ENCODE measurements at places on chromosomes 7 and 10. TPM values are rescaled to one million over a fixed set of nuclear protein-coding genes. Genes with fewer than 3 reads are reported as not detected.

DNA sequence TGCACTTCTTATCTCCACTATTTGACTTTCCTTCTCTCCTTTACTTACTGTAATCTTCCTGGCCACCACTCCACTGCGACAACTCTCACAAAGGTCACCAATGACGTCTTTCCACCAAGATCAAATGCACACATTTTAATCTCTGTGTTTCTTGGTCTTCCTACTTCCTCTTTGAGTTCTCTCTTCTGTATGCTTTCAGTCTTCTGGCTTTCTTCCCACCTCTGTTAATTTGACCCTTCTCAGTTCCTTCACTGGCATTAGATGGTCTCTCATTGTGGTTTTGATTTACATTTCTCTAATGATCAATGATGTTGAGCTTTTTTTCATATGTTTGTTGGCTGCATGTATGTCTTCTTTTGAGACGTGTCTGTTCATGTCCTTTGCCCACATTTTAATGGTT is 31.9 kb downstream of the FAM107B start:
- no peak for DNase-seq

GRCh38 chr7:93307943-93308342 is 75.8 kb downstream of the VPS50 start:
- DNase-seq, result no peak

DNA sequence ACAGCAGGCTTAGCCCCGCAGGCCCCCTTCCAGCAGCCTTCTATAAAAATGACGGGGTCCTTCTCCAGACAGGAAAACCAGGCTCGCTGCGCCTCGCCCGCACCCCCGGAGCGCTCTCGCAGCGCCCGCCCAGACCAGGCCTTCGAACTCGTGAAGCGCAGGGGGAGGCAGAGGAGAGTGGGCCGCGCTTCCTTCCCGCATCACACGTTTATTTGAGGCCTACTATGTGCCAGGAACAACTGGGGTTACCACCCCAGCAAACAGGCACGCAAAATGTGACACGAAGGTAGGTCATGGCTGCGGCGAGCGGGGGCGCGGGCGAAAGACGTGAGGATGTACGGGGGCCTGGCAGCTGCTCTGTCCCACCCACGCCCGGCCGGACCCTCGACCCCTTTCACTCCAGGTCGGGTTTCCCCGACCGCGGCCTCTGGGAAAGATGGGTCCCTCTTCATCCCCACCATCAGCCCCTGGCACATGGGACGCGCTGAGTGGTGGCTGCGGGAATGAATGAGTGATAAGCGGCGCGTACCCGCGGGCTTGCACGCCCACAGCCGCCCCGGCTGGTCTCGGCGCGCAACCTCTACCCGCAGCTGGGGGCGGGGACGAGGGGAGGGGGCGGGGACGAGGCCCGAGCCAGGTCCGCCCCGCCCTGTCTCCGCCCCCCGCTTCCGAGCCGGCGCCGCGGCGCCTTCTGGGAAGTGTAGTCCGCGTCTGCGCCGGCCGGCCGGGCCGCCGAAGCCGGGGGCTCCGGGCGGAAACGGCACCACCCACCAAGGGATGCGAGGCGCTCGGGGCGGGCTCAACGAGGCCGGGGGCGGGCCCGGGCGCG is 59.1 kb downstream of the ZNF467 start:
- peak; percentile 90 for DNase-seq

- DNase-seq, result no peak
Measured at GRCh38 chr10:88968391-88968790, 15.8 kb upstream of the ACTA2 start.

The TMEM130 gene
- 1.3 TPM for total RNA-seq
